ENCODE measurements at places on chromosomes 5 and 9. TPM values are rescaled to one million over a fixed set of nuclear protein-coding genes. Genes with fewer than 3 reads are reported as not detected.

The GPR151 gene
- total RNA-seq = not detected

The IFNK gene
- not detected for total RNA-seq

The FLT4 gene
- total RNA-seq = 21.8 TPM

The NAIP gene
- 11.6 TPM for total RNA-seq

The OR13J1 gene
- total RNA-seq = not detected

The PCA3 gene
- 0.62 TPM for total RNA-seq

The CDH9 gene
- not detected for total RNA-seq

The IQGAP2 gene
- total RNA-seq = 32.8 TPM

The CDC20B gene
- not detected for total RNA-seq

The SH3PXD2B gene
- total RNA-seq = 24.0 TPM

The TMC1 gene
- 0.62 TPM for total RNA-seq

The OTP gene
- total RNA-seq = not detected

The SLC6A3 gene
- 0.10 TPM for total RNA-seq

The BDP1 gene
- 49.5 TPM for total RNA-seq

The GPX8 gene
- 61.1 TPM for total RNA-seq

The PRR16 gene
- 5.2 TPM for total RNA-seq

The CDKN2A gene
- total RNA-seq = not detected

The LCN1 gene
- total RNA-seq = 373 TPM

The WWC1 gene
- total RNA-seq = 15.5 TPM

The EPB41L4A gene
- 9.7 TPM for total RNA-seq

The PFN3 gene
- not detected for total RNA-seq

The LCN6 gene
- total RNA-seq = not detected

The SLCO6A1 gene
- total RNA-seq = not detected

The SGCD gene
- total RNA-seq = 169 TPM

The SLC36A3 gene
- not detected for total RNA-seq

All from tongue (tissue), 3 donors.